Activated T-helper 17 cell treated with anti-CD3 and anti-CD28 coated beads, Interleukin-2, amount 50 U/mL, for 72 hours (primary cell): ENCODE measurements at places on chromosomes 12 and 14. TPM values are rescaled to one million over a fixed set of nuclear protein-coding genes. Genes with fewer than 3 reads are reported as not detected.

Gene SLCO1A2
- total RNA-seq = not detected

GRCh38 chr14:75123991-75124390 lies 2.9 kb downstream of the NEK9 start:
- peak; percentile 31 for ATAC-seq

- no peak for ATAC-seq
Observed at GRCh38 chr12:132102297-132102696, 41.8 kb downstream of the DDX51 start.

- no peak for ATAC-seq
Observed at GRCh38 chr14:23932639-23933038, 20.9 kb upstream of the DHRS4 start.
